NCI-H187 treated with DMSO at 0.1 percent for 48 hours (cell line): ENCODE measurements at places on chromosomes 12 and 14.

DNA sequence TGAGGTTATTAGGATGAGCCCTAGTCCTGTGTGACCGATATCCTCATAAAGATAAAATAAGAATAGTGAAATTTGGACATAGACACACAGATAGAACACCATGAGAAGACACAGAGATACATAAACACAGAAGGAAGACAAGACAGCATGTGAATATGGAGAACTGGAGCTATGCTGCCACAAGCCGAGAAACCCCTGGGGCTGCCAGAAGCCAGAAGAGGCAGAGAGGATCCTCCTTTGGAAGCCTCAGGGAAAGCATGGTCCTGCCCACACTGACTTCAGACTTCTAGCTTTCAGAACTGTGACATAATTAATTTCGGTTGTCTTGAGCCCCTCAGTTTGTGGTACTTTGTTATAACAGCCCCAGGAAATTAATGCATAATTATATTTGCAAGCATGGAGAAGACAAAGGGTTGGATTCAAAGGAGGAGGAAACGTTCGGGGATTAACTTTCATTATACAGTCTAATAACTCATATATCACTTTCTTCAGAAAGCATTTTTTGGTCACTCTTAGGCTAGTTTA lies 1501.8 kb upstream of the FLRT2 start:
- no peak for DNase-seq

- DNase-seq, result no peak
Measured at GRCh38 chr14:71555654-71556559, 376.3 kb upstream of the RGS6 start.

DNA sequence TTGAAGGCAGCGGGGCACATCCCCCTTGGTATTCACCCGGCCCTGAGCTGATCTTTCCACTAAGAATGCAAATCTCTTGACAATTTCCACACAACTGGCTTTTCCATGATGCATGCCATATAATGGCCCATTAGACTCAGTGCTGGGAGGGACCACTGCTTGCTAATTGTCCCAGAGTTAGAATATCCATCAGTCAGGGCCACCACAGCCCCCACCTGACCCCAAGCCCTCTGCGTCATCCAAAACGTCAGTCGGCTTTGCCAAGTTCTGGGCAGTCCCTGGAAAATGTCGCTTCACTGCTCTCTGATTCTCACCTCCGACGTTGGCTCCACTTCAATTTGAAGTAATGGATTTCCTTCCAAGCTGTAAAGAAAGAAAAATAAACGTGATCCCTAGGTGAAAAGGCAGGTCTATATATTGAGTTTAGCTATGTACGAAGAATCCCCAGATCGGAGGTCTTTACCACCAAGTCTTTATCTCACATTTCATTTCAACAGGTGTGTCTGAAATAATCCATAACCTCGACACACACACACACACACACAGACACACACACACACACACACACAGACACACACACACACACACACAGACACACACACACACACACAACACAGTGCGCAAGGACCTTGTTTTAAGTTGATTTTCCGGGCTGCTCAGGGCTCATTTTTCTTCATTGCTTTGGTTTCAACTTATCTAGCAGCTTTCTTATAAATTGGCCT lies 165.5 kb upstream of the NOS1 start:
- no peak for DNase-seq

- DNase-seq, result no peak
Measured at GRCh38 chr12:64976131-64976530, 145.0 kb downstream of the WIF1 start.

GRCh38 chr12:112986291-112986800 lies 8.0 kb downstream of the OAS2 start:
- no peak for DNase-seq

GRCh38 chr12:106941481-106942156 lies 14.1 kb upstream of the TMEM263 start:
- no peak for DNase-seq

DNA sequence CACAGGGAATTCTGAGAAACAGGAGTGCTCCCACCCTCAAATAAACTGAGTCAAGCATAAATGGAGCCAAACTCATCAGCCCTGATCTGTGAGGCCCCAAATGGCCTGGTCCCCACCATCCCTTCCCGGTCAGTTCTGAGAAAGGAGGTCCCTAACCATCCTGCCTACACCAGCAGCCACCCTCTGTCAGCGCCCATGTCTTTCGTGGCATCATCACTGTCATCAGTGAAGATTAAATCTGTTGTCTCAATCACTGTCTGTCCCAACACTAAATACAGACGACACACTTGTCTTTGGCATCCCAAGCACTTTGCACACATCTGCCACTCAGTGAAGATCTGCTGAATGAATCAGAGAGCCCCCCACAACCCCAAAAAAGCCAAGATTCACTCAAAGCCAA lies 22.4 kb downstream of the VPS37B start:
- no peak for DNase-seq
